ENCODE measurements at places on chromosomes 5 and 9. TPM values are rescaled to one million over a fixed set of nuclear protein-coding genes. Genes with fewer than 3 reads are reported as not detected.

STX17 gene
- total RNA-seq: 20.7 TPM

CACNA1B gene
- total RNA-seq: 0.11 TPM

MLANA gene
- not detected for total RNA-seq

WDR38 gene
- total RNA-seq: not detected

DRD1 gene
- not detected for total RNA-seq

TMC1 gene
- 2.1 TPM for total RNA-seq

TMED7 gene
- total RNA-seq: 164 TPM

TAF11L10 gene
- total RNA-seq: not detected

COL15A1 gene
- 104 TPM for total RNA-seq

Data from uterine smooth muscle cell (primary cell).